ENCODE measurements at places on chromosomes 4 and X.

DNA sequence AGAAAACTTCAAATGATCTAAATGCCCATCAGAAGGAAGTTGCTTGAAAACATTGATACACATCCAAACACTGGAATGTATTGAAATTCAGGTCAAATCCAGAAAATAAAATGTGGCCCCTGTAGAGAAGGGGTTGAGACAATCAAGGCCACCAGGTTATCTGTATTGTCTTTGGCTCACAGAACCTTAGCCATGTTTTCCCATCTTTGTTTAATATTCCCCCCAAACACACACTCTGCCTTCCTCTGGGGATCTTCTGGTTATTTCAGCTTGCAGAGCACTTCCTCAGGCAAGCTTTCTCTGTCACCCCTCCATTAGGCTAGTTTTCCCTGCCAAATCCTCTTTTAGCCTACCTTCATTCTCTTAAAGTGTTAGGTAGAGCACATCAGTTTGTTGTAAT, 30.5 kb downstream of the PAGE2 start:
- no peak for DNase-seq

DNA sequence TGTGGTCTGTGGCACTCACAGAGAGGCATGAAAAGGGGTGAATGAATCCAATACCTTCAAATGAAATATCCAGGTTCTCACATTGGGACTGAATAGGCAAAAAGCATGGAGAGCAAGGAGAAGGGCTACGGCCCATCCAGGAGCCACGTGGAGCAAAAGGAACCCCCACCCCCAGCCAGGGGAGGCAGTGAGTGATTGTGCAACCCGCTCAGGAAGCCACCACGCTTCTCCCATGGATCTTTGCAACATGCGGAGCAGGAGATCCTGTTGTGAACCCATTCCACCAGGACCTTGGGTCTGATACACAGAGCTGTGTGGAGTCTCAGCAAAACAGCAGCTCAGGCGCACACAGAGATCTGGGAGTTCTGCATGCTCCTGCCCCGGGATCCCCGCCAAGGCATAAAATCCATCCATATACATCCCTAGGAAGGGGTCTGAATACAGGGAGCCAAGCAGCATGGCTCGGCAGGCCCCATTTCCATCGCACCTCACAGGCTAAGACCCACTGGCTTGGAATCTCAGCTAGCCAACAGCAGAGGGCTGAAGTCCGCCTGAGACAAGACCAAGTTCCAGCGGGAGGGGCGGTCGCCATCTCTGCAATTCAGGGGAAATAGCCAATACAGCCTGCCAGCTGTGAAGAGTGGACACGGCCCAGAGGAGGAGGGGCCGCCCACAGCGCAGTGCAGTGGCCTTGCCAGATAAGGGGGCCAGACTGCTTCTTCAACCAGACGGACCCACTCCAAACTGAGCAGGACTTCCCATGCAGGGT, 80.2 kb downstream of the FGF16 start:
- no peak for DNase-seq

- DNase-seq = peak; percentile 10
Measured at GRCh38 chrX:57918750-57919436, 8.6 kb upstream of the ZXDA start.

DNA sequence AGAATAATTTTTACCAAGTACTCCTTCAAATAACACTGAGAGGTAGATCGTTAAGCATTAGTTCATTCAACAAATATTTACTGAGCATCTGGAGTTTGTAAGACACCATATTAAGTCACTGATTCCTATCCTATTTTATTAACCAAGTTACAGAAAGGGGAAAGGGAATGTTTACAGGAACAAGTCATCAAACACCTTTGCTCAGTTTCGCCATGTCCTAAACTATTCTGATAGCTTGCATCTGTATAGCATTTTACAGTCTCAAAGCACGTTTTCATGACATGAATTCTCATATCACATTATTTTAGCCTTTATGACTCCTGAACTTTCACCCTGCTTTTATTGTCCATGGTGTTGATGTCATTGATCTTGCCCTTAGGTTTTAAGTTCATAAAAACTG, 89.2 kb downstream of the AREG start:
- no peak for DNase-seq

- DNase-seq = no peak
Measured at GRCh38 chr4:161717084-161717483, 446.7 kb downstream of the FSTL5 start.

DNA sequence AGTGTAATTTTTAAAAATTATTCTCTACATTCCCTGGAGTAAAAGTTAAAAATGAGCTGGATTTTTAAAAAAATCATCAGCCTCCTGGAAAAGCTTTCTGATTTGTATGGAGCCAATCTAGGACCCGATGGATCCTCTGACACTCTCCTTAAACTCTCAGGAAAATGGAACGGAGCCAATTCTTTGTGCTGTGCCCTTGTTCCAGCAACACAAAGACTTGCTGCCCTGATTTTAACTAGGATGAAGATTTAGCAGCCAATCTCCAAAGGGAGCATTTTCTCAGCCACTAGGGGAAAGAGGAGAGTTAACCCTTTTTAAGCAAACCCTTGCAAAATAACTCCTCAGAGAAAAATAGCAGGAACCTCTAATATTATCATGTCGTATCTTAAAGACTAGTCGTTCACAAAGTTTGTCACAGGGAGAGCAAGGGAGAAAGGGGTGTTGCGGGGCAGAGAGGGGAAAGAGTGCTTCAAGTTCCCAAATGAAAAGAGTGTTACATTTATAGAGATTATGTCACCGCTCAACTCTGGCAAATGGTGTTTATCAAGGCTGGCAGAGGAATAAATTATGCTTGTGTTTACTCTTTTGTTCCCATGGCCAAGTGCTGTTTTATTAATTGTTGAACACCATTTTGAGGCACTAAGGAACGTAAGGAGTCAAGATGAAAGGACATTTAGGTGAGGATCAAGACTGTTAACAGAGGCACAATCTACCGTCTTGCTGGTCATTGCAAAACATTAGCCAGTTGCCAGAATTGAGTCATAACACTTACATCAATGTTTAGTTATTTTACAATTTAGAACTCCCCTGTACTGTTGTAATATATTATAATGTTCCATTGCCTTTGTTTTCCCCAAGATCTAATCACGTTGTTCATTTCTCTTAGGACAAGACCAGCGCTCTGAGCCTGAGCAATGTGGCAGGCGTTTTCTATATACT, 250.7 kb downstream of the THOC2 start:
- no peak for DNase-seq

DNA sequence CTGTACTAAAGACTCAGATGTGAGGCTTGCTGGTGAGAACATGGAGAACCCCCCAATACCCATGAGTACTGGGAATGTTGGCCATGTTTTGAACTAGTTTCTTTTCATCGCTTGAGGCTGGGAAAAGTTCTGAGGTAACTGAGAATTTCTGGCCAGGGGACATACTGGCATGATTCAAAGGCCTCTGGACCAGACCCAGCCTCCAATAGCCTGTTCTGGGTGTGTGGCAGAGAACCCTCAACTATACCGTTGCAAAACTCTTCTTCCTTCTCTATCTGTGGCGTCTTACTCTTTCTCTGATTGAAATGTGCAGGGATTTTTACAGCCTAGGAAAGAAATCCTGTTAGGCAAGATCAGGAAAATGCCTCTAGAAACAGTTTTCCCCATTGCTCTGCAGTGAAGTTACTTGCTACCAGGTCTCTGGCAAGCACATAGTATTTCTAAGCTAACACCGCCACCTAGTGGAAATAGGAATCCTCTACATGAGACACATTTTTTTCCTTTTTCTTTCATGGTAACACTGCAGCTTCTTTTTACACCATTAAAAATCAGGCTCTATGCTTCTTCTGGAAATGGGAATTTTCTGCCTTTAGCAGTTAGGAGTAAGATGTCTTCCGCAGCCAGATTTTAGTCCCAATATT, 170.7 kb upstream of the ZCCHC13 start:
- DNase-seq = no peak

Data from T-helper 9 cell (primary cell).